CD4-positive, alpha-beta memory T cell (primary cell): ENCODE measurements at places on chromosomes 3 and 15.

- no peak for DNase-seq
Observed at GRCh38 chr3:128012050-128012449, 40.2 kb upstream of the SEC61A1 start.

- DNase-seq: no peak
Observed at GRCh38 chr3:114760679-114761078, 386.4 kb downstream of the ZBTB20 start.

- no peak for DNase-seq
Observed at GRCh38 chr15:38878926-38879325, 314.3 kb upstream of the RASGRP1 start.

DNA sequence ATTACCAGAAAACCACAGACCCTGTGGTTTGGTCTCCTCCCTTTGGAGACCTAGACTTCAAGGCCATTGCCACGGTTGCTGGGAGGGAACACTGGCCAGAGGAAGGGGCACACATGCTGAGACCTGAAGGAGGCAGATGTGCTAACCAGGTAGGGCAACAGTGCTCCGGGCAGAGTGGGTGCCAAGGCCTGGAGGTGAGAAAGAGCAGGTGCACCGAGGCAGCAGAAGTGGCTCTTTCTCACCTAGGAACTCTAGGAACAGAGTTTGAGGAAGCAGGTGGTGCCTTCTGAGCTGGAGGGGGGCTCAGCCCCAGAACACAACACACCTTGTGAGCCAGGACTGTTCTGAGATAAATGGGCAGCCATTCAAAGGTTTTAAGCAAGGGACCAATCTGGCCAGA lies 106.1 kb downstream of the MEGF11 start:
- no peak for DNase-seq

GRCh38 chr3:10334042-10334441 lies 13.1 kb upstream of the SEC13 start:
- DNase-seq: no peak
